ENCODE measurements at places on chromosomes 1 and 21. TPM values are rescaled to one million over a fixed set of nuclear protein-coding genes. Genes with fewer than 3 reads are reported as not detected.

- no peak for DNase-seq
Measured at GRCh38 chr1:79554688-79555087, 548.2 kb upstream of the ADGRL4 start.

GRCh38 chr1:111745675-111746613 is 6.7 kb upstream of the INKA2 start:
- no peak for DNase-seq

DNA sequence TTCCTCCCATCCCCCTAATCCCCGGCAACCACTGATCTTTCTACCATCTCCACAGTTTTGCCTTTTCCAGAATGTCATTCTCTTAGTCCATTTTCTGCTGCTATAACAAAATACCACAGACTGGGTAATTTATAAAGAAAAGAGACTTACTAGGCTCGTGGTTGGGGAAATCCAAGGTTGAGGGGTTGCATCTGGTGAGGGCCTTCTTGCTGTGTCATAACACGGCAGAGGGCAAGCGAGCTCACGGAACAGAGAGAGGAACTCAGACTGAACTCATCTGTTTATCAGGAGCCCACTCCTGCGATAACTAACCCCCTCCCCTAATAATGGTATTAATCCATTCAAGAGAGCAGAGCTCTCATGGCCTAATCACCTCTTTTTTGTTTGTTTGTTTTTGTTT is 52.0 kb downstream of the RUNX3 start:
- DNase-seq: no peak

GRCh38 chr1:59768792-59769735 is 45.7 kb upstream of the HOOK1 start:
- DNase-seq: no peak

DNA sequence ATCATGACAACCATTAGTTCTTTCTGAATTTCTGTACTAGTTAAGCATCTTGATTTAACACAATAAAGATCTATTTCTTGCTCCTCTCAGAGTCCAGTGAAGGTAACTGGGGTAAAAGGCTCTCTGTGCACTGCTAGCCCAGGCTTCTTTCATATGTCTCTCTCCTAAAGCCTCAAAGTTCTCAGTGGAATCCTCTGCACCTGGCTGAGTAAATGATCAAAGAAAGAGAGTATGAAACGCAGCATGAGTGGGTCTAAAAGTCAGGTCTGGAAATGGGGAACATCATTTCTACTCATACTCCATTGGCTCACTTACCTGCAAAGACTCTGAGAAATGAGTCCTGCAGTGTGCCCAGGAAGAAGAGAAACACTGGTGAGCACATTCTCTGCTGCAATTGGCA is 418.5 kb downstream of the PTPRC start:
- DNase-seq: no peak

- no peak for DNase-seq
Measured at GRCh38 chr1:197218857-197219256, 49.2 kb upstream of the CRB1 start.

- DNase-seq: no peak
Measured at GRCh38 chr1:76857138-76857537, 10.1 kb upstream of the ST6GALNAC5 start.

DNA sequence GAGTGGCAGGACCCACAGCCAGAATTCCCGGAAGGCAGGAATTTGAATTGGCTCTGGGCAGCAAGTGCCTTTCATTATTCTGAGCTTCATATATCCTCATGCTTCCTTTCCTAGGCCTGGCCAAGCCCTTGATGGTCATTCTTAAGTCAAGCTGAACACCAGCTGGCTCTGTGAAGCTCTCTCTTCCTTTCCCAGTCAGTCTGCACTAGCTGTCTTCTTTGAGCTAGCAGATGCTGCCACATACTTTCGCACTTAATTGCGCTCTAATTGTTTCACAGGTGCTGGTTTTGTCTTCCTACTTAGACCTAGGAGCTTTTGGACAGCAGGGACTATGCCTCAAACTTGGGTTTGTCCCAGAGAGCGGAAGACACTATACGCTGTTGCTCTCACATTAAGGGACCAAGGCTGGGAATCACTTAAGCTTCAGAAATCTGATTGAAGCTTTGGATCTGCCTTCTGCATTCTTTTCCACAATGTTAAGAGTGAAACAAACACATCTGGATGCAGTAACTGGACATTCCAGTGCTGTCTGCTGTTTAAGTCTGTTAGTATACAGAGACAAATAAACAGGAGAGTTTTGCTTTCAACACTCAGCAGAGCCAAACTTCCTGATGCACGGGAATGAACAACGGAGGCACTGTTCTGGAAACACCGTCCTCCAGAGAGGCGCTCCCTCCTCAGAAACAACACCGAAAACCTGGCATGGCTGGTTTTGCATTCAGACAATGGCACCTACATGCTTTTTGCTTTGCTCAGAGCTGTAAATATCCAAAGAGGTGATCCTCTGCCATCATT is 2.2 kb downstream of the TLR5 start:
- DNase-seq: no peak

DNA sequence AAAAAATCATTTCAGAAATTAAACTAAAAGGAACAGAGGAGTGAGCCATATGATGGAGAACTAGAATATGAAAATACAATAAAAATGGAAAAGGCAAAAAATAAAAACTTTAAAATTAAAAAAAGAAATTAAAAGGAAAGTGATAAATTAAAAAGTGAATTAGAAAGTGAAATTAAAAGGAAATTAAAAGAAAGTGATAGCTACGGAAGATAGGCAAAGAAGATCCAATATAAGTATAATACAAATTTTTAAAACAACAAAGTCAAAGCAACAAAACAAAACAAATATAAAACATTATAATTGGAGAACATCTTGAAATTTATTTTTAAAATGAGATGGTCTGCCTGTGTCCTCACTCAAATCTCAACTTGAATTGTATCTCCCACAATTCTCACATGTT is 165.8 kb downstream of the GPATCH2 start:
- no peak for DNase-seq

GRCh38 chr1:207453710-207454045 is 450 bp upstream of the CR2 start:
- no peak for DNase-seq

DNA sequence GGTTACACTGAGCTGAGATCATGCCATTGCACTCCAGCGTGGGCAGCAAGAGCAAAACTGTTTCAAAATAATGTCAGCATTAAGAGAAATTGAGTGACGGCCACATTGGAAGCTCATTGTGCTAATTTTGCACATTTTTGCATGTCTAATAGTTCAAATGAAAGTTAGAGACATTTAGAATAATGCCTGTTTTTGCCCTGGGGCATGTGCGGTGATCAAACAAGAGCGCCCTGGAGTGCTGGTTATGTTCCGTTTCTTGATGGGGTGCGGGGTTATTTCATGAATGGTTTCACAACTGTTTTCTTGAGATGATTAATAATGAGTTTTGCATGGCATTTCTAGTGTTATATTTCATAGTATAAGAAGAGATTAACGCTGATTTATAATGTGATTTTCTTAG is 13.1 kb downstream of the OR2T11 start:
- DNase-seq: no peak

GRCh38 chr1:44326821-44327465 is 28.1 kb downstream of the ERI3 start:
- no peak for DNase-seq

DNA sequence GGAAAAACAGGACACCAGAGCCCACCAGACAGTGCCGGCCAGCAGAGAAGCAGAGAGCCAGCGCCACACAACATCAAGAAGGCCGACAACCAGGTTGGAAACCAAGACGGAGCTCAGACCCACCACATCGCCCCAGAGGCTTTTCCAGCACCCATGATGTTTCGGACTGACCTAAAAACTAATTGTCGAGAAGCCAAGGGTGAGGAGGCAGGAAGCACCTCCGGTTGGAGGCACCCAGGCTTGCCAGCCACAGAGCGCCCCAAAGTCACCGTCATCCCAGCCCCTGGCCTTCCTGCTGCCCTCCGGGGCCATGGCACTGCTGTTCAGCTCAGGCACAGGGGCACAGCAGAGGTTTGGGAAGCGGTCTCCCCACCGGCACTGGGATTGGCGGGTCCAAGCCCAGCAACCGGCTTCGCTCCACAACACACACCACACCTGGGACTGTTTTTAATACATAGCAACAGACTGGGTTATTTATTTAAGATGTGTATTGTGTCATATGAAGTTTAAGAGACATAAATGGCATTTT is 67.2 kb downstream of the SLC37A1 start:
- no peak for DNase-seq

GRCh38 chr1:151993084-151993733 is 450 bp downstream of the S100A10 start:
- DNase-seq: no peak

GRCh38 chr1:240927821-240928220 is 315.9 kb upstream of the GREM2 start:
- no peak for DNase-seq

DNA sequence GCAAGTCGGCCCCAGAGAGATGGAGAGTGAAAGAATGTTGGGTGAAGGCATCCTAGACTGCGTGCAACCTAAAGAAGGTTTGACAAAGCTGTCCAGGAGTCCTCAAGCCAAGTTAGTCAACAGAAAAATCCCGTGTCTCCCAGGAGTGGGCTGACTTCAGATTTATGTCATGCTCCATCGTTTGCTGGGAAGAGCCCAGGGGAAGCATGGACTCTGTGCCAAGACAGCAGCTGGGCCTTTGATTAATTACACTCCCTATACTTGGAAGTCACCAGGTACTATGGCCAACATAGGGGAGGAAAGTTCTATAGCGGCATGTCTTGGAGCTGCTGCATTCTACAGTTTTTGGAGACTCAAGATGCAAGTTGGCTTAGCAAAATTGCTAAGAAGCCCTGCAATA is 247.4 kb downstream of the KAZN start:
- DNase-seq: peak; percentile 23

- DNase-seq: no peak
Measured at GRCh38 chr1:153437236-153437635, 20.9 kb downstream of the S100A7A start.

DNA sequence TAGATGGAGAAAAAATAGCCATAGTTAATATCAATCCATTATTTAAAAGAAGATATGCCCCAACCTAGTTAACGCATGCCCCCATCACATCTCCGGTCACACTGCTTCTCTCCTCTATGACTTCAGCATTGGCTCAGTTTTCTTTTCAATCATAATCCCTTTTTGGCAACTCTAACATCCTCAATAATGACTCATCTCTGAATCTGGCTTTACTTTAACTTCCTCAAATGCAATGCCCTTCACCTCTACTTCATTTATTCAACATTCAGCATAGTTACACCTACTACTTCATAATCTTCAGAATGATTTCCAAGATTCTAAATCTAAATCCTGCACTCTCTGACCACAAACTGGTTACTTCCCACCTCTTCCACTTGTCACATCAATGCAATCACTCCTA is 417.3 kb downstream of the USH2A start:
- DNase-seq: no peak

DNA sequence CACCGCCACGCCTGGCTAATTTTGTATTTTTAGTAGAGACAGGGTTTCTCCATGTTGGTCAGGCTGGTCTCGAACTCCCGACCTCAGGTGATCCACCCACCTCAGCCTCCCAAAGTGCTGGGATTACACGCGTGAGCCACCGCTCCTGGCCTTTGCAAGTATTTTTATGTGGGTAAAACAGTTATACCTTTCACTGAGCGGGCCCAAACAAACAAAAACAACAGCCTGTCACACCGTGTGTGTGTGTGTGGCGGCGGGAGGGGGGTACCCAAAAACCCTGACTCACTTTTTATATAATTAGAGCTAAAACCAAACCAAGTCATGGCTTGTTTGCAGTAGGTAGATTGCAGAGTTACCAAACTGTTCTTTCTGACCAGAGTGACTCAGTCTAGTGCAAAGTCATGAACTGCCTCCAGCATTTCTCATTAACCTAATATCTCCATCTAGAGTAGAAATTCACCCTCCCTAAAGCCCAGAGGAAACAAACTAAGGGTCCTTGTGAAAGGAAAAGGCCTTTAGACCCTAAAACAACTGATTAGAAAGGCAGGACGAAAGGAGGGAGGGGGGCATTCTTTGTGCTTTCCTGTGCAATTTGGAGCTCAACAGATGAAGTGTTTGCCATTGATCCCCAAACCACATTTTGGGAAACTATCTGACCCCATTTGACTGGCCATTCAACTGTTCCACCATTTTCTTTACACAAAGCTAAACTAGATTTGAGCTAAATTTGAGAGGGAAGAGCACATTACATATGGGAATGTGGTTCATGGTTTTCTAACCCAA is 181.0 kb downstream of the DHRS3 start:
- no peak for DNase-seq

The NBPF4 gene
- not detected for polyA plus RNA-seq

The MPL gene
- polyA plus RNA-seq: 0.32 TPM

The TAS1R1 gene
- polyA plus RNA-seq: not detected

The PTPN22 gene
- not detected for polyA plus RNA-seq
